Esophagus squamous epithelium (tissue), 5 donors: ENCODE measurements at places on chromosomes 4 and X. TPM values are rescaled to one million over a fixed set of nuclear protein-coding genes. Genes with fewer than 3 reads are reported as not detected.
A peak's percentile ranks its signal among the peaks of the same experiment; 100 is the strongest.

BCORL1 gene
- total RNA-seq = 4.0 TPM

TEX13C gene
- total RNA-seq = not detected

DNA sequence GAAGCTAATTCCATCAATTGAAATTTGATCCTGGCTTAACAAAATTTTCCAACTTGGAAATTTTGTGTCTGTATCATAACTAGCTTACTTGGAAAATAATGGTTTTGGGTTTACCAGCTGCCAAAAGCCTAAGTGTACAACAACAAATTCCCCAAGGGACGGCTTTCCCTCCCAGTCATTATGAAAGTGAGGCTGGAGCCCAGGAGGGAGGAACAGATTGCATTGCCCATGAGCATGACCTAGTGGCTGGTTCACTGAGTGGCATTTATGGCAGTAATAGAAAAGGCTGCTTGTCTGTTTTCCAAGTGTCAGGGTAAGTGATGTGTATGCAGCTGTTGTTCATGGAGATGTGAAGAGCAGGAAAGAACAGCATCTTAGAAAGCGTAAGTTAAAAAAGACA, 70.8 kb upstream of the HHIP start:
- H3K27me3 ChIP-seq = no peaks in the 10 kb centered on the region
- no peak overlapping the region for H3K27ac ChIP-seq

DNA sequence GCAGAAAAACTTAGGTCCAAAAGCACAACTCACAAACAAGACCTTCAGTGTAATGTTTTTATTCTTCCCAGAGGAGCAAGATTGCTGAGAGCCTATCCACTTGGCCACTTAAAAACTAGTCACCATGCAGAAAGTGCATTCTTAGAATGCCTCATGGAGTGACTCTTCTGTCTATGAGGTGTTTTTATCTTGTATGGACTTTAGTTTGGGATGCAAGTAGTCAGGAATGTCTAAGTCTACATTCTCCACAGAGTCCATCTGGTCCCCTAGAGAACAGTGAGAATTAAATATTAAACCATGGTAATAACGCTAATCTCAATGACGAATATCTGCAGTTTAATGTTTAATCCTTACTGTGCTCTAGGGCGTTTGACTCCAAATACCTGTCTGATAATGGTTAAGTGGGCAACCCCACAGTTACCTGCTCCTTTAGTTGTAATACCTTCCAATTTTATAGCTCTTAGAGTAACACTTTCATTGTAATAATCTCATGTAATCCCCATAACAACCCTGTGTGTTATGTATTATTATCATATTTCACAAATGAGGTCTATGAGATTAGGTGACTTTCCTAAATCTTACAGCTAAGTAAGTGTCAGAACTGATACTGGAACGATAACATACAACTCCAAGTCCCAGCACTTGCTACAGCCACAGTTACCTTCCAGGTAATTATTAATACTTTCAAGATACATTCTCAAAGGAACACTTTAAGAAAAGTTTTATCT, 235.6 kb upstream of the JADE1 start:
- no peak overlapping the region for H3K27ac ChIP-seq
- peaks cover 39% of the 10 kb centered on the region for H3K4me1 ChIP-seq
- no peaks in the 10 kb centered on the region for H3K27me3 ChIP-seq
- H3K4me3 ChIP-seq = no peak overlapping the region
- no peak for DNase-seq

GRCh38 chrX:16304751-16305150, 137.5 kb downstream of the MAGEB17 start:
- no peaks in the 10 kb centered on the region for H3K4me1 ChIP-seq
- no peaks in the 10 kb centered on the region for H3K27me3 ChIP-seq
- DNase-seq = no peak
- no peak overlapping the region for H3K4me3 ChIP-seq
- no peaks in the 10 kb centered on the region for H3K36me3 ChIP-seq
- H3K27ac ChIP-seq = no peak overlapping the region

- H3K27ac ChIP-seq = no peak overlapping the region
- no peaks in the 10 kb centered on the region for H3K36me3 ChIP-seq
- H3K4me1 ChIP-seq = no peaks in the 10 kb centered on the region
- H3K4me3 ChIP-seq = no peak overlapping the region
- DNase-seq = no peak
Measured at GRCh38 chrX:29834764-29835163, 380.6 kb upstream of the MAGEB2 start.

- H3K27me3 ChIP-seq = no peaks in the 10 kb centered on the region
- H3K27ac ChIP-seq = peak overlapping the region; percentile 61
- peaks cover 8% of the 10 kb centered on the region for H3K4me1 ChIP-seq
Measured at GRCh38 chr4:151227731-151228130, 49.2 kb upstream of the PRSS48 start.

GRCh38 chr4:148056879-148057278, 325.0 kb downstream of the ARHGAP10 start:
- H3K4me1 ChIP-seq = no peaks in the 10 kb centered on the region
- no peak for DNase-seq
- H3K27ac ChIP-seq = no peak overlapping the region

- H3K27me3 ChIP-seq = no peaks in the 10 kb centered on the region
- H3K27ac ChIP-seq = no peak overlapping the region
- H3K4me1 ChIP-seq = no peaks in the 10 kb centered on the region
- DNase-seq = no peak
Measured at GRCh38 chrX:133054761-133055405, 42.0 kb downstream of the USP26 start.

GRCh38 chr4:16072168-16072567, 11.7 kb downstream of the PROM1 start:
- H3K36me3 ChIP-seq = no peaks in the 10 kb centered on the region
- H3K4me3 ChIP-seq = no peak overlapping the region
- DNase-seq = no peak
- H3K4me1 ChIP-seq = no peaks in the 10 kb centered on the region

GRCh38 chr4:338759-339097, 1.1 kb downstream of the ZNF141 start:
- peaks cover 36% of the 10 kb centered on the region for H3K4me1 ChIP-seq
- H3K4me3 ChIP-seq = peak overlapping the region; percentile 95
- DNase-seq = no peak
- H3K27ac ChIP-seq = no peak overlapping the region
- peaks cover 37% of the 10 kb centered on the region for H3K36me3 ChIP-seq

- H3K36me3 ChIP-seq = no peaks in the 10 kb centered on the region
- no peak overlapping the region for H3K27ac ChIP-seq
- H3K4me1 ChIP-seq = no peaks in the 10 kb centered on the region
- no peak overlapping the region for H3K4me3 ChIP-seq
Measured at GRCh38 chr4:110532901-110533589, 57.1 kb downstream of the ENPEP start.

GRCh38 chrX:48696909-48697727, 584 bp downstream of the SUV39H1 start:
- peak overlapping the region; percentile 91 for H3K27ac ChIP-seq
- no peaks in the 10 kb centered on the region for H3K27me3 ChIP-seq
- peaks cover 3% of the 10 kb centered on the region for H3K4me1 ChIP-seq
- DNase-seq = no peak

DNA sequence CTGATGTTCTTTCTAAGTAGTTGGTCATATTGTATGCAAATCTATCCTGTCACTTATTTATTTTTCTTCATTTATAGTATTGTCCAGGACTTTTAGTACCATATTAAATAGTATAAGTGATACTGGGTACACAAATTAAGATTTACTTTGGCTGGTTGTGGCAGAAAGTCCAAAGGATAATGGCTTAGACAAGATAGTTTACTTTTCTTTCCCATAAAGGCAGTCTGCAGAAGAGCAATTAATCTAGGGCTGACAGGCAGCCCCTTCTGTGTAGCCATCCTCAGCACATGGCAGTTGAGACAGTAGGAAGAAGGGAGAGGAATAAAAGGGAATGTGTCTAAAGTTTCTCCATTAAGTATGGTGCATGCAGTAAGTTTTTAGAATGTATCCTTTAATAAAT, 6.4 kb downstream of the RBM10 start:
- H3K4me1 ChIP-seq = no peaks in the 10 kb centered on the region
- no peaks in the 10 kb centered on the region for H3K27me3 ChIP-seq
- H3K36me3 ChIP-seq = no peaks in the 10 kb centered on the region
- no peak overlapping the region for H3K27ac ChIP-seq
- no peak overlapping the region for H3K4me3 ChIP-seq
- DNase-seq = no peak

DNA sequence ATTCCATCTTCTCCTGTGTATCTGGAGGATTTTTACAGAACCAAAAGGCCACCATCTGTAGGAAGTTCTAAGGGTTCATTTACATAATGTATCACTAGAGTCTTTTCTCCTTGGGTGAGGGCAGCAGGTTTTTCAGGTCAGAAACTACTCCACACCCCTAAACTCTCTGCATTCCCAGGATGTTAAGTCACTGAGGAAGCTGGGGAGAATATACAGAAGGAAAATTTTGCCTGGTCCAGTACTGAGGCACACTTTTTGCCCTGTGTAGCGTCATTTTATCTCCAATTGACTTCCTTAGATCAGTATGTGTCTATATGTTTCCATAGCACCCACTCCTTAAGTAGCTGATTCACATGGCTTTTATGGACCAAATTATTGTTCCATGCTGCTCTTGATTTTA, 17.0 kb downstream of the XKRX start:
- no peaks in the 10 kb centered on the region for H3K4me1 ChIP-seq
- no peak for DNase-seq
- no peaks in the 10 kb centered on the region for H3K27me3 ChIP-seq
- no peaks in the 10 kb centered on the region for H3K36me3 ChIP-seq
- no peak overlapping the region for H3K4me3 ChIP-seq

DNA sequence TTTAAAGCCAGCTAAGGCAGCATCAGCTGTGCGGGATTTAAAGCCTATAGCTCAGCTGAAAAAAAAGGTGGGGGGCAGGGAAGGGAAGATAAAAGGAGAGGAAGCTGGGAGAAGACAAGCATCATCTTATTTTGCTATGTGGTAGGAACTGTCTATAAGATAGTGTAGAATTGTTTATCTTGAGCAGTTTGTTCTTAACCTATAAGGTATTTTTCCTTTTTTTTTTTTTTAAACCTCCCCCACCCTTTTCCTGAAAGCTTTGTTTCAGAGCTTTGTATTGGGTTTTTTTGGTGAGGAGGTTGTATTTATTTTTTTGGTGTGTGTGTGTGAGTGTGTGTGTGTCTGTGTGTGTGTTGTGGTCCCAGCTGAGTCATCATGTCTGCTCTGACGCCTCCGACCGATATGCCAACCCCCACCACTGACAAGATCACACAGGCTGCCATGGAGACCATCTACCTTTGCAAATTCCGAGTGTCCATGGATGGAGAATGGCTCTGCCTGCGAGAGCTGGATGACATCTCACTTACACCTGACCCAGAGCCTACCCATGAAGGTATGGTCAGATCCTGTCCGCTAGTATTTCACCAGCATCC, 531 bp downstream of the RUFY3 start:
- no peaks in the 10 kb centered on the region for H3K27me3 ChIP-seq
- H3K27ac ChIP-seq = peak overlapping the region; percentile 12
- no peaks in the 10 kb centered on the region for H3K36me3 ChIP-seq
- H3K4me3 ChIP-seq = peak overlapping the region; percentile 40
- no peak for DNase-seq
- H3K4me1 ChIP-seq = peaks cover 16% of the 10 kb centered on the region

- no peaks in the 10 kb centered on the region for H3K4me1 ChIP-seq
- H3K4me3 ChIP-seq = no peak overlapping the region
- H3K36me3 ChIP-seq = no peaks in the 10 kb centered on the region
- H3K27me3 ChIP-seq = no peaks in the 10 kb centered on the region
Measured at GRCh38 chr4:2441393-2442174, 22.8 kb downstream of the CFAP99 start.

- H3K4me3 ChIP-seq = no peak overlapping the region
- no peak for DNase-seq
- H3K27me3 ChIP-seq = no peaks in the 10 kb centered on the region
- no peaks in the 10 kb centered on the region for H3K4me1 ChIP-seq
Measured at GRCh38 chrX:102113367-102113766, 12.1 kb upstream of the TCEAL2 start.

DNA sequence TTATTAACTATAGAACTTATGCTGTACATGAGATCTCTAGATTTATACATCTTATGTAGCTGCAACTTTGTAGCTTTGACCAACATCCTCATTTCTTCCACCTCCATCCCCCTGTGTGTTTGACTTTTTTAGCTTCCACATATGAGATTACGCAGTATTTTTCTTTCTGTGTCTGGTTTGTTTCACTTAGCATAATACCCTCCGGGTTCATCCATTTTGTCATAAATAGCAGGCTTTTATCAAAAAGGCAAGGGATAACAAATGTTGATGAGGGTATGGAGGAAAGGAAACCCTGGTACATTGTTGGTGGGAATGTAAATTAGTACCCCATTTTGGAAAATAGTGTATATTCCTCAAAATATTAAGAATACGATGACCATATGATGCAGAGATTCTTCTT, 116.4 kb upstream of the DGKK start:
- H3K27me3 ChIP-seq = no peaks in the 10 kb centered on the region
- H3K4me3 ChIP-seq = no peak overlapping the region
- no peak overlapping the region for H3K27ac ChIP-seq
- no peak for DNase-seq

DNA sequence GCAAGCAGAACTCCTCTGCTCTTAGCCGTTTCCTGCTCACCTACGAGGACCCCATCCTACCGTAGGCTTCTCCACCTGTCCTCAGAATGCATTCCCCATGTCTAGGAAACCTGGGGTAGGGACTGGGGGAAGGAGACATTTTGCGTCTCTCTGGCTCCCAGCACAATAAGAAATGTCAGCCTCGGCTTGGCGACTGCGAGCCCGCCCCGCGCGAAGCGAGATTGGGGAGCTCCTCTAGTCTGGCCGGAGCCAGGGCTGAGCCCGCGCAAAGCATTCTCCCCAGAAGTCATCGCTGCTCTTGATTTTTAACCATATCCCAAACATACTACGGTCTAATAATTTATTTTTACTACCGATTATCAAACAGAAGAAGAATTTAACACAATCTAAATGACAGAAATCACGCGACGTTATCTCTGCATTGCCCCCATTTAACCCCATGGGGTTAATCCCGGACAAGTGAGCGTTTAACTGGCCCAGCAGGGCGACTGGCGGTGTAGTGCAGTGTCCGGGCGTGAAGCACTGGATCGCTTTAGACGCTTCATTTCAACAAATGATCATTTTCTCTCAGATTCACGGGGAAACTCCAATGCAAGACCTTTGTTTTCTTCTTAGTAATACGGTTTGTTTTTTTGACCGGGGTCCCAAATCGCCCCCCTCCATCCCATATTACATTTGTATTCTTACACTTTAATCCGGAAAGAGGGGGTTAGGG, 8.0 kb upstream of the PITX2 start:
- H3K36me3 ChIP-seq = no peaks in the 10 kb centered on the region
- H3K27ac ChIP-seq = no peak overlapping the region
- H3K4me3 ChIP-seq = no peak overlapping the region
- H3K27me3 ChIP-seq = peaks cover 27% of the 10 kb centered on the region
- peaks cover 44% of the 10 kb centered on the region for H3K4me1 ChIP-seq
- DNase-seq = no peak

GRCh38 chrX:101708163-101708562, 48.5 kb upstream of the ARMCX2 start:
- H3K27ac ChIP-seq = no peak overlapping the region
- DNase-seq = no peak
- no peaks in the 10 kb centered on the region for H3K27me3 ChIP-seq
- no peaks in the 10 kb centered on the region for H3K4me1 ChIP-seq
- no peaks in the 10 kb centered on the region for H3K36me3 ChIP-seq
- H3K4me3 ChIP-seq = no peak overlapping the region
